ENCODE measurements at places on chromosomes 1 and 21. TPM values are rescaled to one million over a fixed set of nuclear protein-coding genes. Genes with fewer than 3 reads are reported as not detected.

The PDZK1IP1 gene
- total RNA-seq: 3.9 TPM

GRCh38 chr1:243500512-243500911, 244.7 kb downstream of the SDCCAG8 start:
- DNase-seq: no peak
- H3K27ac ChIP-seq: no peak overlapping the region
- H3K36me3 ChIP-seq: peaks cover 15% of the 10 kb centered on the region
- no peaks in the 10 kb centered on the region for H3K27me3 ChIP-seq
- H3K4me1 ChIP-seq: peaks cover 8% of the 10 kb centered on the region

GRCh38 chr1:166026143-166026542, 140.7 kb downstream of the FAM78B start:
- H3K27ac ChIP-seq: no peak overlapping the region
- no peaks in the 10 kb centered on the region for H3K36me3 ChIP-seq
- DNase-seq: no peak
- H3K27me3 ChIP-seq: no peaks in the 10 kb centered on the region
- H3K4me3 ChIP-seq: no peak overlapping the region

The IQCC gene
- total RNA-seq: 0.82 TPM

DNA sequence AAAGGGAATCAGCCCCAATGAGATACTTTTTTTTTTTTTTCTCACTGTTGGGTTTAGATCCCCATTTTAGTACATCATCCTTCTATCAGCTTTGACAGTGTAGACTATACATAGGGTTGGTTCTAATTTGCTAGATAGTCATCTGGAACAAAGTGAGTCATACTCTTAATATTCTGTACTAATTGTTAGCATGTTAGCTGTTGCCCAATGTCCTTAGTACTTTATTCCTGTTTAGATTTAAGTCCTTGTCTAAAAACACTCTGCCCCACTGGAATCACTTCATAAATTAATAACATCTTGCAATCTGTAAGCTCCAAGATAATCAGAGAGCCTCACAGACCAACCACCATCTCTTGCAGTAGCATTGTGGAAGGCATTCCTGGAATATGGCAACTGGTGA, 209.8 kb upstream of the KIAA0040 start:
- H3K27me3 ChIP-seq: no peaks in the 10 kb centered on the region
- H3K36me3 ChIP-seq: no peaks in the 10 kb centered on the region
- DNase-seq: no peak
- H3K4me1 ChIP-seq: no peaks in the 10 kb centered on the region
- H3K27ac ChIP-seq: no peak overlapping the region

DNA sequence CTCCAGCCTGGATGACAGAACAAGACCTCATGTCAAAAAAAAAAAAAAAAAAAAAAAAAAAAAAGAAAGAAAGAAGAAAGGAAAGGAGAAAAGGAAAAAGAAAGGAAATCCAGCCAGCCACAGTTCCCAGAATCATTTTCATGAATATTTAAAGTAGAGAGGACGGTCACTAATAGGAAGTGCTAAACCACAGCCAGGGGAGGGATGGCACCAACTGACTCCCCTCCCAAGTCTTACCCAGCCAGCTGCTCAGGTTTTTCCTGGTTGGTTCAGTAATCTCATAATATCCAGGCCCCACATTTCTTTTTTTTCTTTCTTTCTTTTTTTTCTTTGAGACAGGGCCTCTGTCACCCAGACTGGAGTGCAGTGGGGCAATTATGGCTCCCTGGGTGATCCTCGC, 63.9 kb upstream of the AK4 start:
- H3K4me3 ChIP-seq: no peak overlapping the region
- no peak for DNase-seq
- H3K27ac ChIP-seq: no peak overlapping the region
- H3K4me1 ChIP-seq: no peaks in the 10 kb centered on the region
- H3K36me3 ChIP-seq: no peaks in the 10 kb centered on the region

- no peaks in the 10 kb centered on the region for H3K36me3 ChIP-seq
- H3K4me3 ChIP-seq: peak overlapping the region; percentile 6
- peaks cover 69% of the 10 kb centered on the region for H3K4me1 ChIP-seq
- peak overlapping the region; percentile 94 for H3K27ac ChIP-seq
- H3K27me3 ChIP-seq: no peaks in the 10 kb centered on the region
Measured at GRCh38 chr1:54287801-54288211, 87.8 kb downstream of the MRPL37 start.

- no peak for DNase-seq
- no peaks in the 10 kb centered on the region for H3K36me3 ChIP-seq
- H3K27me3 ChIP-seq: no peaks in the 10 kb centered on the region
- H3K27ac ChIP-seq: no peak overlapping the region
- H3K4me1 ChIP-seq: no peaks in the 10 kb centered on the region
Measured at GRCh38 chr1:245475126-245475525, 320.3 kb downstream of the KIF26B start.

- no peak overlapping the region for H3K4me3 ChIP-seq
- H3K27me3 ChIP-seq: no peaks in the 10 kb centered on the region
- no peak overlapping the region for H3K27ac ChIP-seq
- no peaks in the 10 kb centered on the region for H3K36me3 ChIP-seq
- DNase-seq: no peak
Measured at GRCh38 chr1:229479660-229480399, 28.3 kb downstream of the NUP133 start.

DNA sequence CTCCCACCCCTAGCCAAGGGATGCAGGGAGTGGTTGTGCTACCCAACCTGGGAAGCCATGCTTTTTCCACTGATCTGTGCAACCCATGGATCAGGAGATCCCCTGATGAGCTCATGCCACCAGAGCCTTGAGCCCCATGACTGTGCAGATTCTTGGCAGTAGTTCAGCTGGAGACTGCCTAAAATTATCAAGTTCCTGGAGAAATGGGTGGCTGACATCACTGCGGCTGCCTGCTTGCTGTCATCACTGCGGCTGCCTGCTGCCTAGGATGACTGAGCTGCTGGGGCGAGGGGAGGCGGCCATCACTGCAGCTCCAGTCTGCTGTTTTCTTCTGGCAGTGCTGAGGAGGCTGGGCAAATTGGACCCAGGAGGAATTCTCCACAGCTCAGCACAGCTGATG, 159.2 kb downstream of the AGBL4 start:
- no peak overlapping the region for H3K27ac ChIP-seq
- no peaks in the 10 kb centered on the region for H3K36me3 ChIP-seq
- no peaks in the 10 kb centered on the region for H3K27me3 ChIP-seq
- no peak for DNase-seq
- H3K4me3 ChIP-seq: no peak overlapping the region

DNA sequence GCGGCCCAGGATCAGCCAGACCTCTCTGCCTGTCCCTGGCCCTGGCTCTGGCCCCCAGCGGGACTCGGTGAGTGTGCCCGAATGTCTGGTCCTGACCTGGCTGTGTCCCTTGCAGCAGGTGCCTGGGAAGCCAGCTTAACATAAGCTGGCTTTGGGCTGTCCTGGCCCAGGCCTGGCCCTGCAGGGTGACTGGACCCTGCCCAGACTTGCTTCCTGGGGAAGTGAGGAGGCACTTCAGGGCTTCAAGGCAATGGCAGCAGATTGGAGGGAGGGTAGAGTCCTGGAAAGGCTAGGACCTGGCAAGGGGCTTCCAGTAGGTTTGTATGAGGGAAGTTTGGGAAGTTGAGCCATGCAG, 16.4 kb downstream of the RPS6KA1 start:
- no peaks in the 10 kb centered on the region for H3K4me1 ChIP-seq
- H3K27me3 ChIP-seq: no peaks in the 10 kb centered on the region
- H3K36me3 ChIP-seq: no peaks in the 10 kb centered on the region
- no peak for DNase-seq

GRCh38 chr1:150683914-150684313, 13.0 kb downstream of the GOLPH3L start:
- no peaks in the 10 kb centered on the region for H3K4me1 ChIP-seq
- no peak for DNase-seq
- H3K27ac ChIP-seq: no peak overlapping the region
- H3K36me3 ChIP-seq: peaks cover 21% of the 10 kb centered on the region

- H3K27me3 ChIP-seq: no peaks in the 10 kb centered on the region
- no peak for DNase-seq
- no peaks in the 10 kb centered on the region for H3K36me3 ChIP-seq
- no peak overlapping the region for H3K4me3 ChIP-seq
- peak overlapping the region; percentile 84 for H3K27ac ChIP-seq
Measured at GRCh38 chr1:46173361-46173856, 1.5 kb upstream of the TSPAN1 start.

GRCh38 chr1:157985473-157985872, 8.0 kb upstream of the KIRREL1 start:
- no peak for DNase-seq
- H3K4me1 ChIP-seq: no peaks in the 10 kb centered on the region
- H3K27me3 ChIP-seq: peaks cover 5% of the 10 kb centered on the region

DNA sequence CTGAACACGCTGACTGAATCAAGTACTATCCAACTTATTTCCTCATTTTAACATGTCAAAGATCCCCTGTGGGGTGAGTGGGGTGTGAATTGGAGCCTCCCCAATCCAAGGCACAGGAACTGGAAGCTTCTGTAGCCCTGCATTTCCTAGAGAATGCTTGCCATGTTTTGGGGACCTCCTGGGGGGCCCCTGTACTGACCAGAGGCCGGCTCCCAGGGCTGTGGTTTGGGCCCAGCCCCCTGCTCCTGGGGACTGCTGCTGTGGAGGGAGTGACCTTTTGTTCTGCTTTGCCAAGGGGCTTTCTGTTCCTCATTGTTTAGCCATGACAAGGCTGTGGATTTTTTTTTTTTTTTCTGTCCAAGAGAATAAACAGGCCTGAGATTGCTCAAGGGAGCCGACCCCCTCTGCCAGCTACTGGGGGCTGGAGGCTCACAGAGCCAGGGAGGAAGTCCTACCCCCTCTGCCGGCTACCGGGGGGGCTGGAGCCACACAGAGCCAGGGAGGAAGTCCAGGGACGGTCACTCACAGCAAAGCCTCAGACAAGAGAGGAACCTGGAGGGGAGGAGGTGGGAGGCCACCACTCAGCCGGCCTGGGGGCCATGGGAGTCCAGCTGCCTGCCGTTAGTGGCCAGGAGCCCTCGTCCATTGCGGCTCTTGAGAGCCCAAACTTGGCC, 17.4 kb downstream of the TNFRSF1B start:
- peak; percentile 73 for DNase-seq
- peak overlapping the region; percentile 48 for H3K4me3 ChIP-seq
- no peaks in the 10 kb centered on the region for H3K36me3 ChIP-seq
- H3K27me3 ChIP-seq: peaks cover 4% of the 10 kb centered on the region
- peaks cover 41% of the 10 kb centered on the region for H3K4me1 ChIP-seq

The COL8A2 gene
- 1.6 TPM for total RNA-seq

DNA sequence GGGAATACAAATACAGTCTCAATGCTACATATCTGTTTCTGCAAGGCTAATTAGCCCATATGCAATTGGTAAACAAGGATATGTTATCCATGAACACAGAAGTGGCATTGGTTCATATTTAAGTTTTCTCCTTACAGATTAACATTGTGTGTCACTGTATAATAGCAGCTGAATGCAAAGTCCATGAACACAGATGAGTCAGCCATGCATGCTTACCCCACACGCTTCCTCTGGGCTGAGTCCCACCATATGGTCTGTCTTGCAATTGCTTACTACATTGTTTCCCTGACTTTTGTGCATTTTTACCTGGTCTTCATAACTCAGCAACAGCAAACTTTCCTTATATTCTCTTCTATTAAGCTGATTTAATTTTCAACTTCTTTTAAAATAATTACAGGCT, 41.5 kb upstream of the TSNAX start:
- peaks cover 7% of the 10 kb centered on the region for H3K4me1 ChIP-seq
- DNase-seq: no peak
- H3K4me3 ChIP-seq: no peak overlapping the region
